ENCODE measurements at places on chromosomes 4 and X. TPM values are rescaled to one million over a fixed set of nuclear protein-coding genes. Genes with fewer than 3 reads are reported as not detected.

DNA sequence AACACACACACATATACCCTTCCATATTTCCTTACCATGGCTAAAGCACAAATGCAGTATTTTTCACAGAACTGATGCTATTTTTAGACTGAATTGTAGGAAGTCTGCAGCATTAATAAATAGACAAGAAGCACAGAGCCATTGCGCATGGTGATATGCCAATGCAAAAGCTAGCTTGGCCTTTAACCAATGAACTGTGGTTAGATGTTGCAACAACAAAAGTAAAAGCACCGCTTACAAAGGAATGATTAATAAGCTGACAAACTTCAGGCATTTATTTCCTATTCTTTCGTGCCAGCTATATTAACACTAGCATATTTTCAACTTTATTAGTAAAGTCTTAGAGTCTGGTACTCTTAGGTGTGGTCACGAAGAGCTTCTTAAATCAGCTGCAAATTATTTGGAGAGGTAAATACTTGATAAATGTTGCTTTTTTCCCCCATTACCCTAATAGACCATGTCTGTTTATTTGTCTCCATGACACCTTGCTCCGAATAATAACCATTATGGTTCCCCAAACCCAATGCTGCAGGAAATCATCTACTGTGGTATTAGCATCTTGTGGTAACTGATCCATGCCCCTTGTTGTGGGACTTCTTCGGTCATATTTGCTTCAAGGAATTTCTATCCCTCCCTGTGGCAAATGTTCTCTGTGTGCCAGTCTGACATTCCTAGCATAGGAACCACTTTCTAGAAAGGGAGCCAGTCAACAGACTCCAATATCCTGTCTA lies 306.1 kb upstream of the TAPT1 start:
- DNase-seq = no peak

Gene TEX13B
- total RNA-seq = not detected

Gene TRAM1L1
- not detected for total RNA-seq

GRCh38 chrX:75301060-75301459 lies 27.2 kb downstream of the UPRT start:
- DNase-seq = no peak

DNA sequence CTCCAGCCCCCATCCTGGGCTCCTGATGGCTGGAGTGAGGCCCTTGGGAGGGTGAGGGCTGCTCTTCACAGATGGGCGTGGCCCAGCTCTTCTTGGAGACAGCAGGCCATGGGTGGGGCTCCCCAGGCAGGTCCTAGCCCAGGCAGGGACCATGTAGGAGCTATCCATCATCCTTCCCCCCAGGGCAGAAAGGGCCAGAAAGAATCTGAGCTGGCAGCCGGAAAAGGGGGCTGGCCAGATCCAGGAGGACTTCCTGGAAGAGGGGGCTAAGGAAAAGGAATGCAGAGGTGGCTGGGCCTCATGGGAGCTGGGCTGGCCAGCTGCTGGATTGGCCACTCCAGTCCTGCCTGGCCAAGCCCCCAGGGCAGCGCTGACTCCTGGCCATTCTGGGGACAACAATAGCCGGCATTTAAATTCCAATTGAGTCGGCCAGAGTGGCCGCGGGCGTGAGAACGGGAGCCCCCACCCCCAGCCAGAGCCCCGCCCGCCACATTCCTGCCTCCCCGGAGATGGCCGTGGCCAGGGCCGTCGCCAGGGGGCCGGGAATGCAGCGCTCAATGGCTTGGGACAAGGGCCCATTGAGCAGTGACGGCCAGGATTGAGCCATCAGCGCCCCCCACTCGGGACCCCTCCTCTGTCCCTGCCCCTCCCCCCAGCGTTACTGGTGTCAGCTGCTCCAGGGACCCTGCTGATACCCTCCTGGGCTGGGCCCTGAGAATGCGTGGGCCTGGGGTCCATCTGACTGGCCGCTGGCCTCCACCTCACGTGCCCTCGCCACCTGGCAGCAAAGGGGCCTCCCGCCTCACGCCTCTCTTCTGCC lies 15.1 kb upstream of the FGFR3 start:
- no peak for DNase-seq

DNA sequence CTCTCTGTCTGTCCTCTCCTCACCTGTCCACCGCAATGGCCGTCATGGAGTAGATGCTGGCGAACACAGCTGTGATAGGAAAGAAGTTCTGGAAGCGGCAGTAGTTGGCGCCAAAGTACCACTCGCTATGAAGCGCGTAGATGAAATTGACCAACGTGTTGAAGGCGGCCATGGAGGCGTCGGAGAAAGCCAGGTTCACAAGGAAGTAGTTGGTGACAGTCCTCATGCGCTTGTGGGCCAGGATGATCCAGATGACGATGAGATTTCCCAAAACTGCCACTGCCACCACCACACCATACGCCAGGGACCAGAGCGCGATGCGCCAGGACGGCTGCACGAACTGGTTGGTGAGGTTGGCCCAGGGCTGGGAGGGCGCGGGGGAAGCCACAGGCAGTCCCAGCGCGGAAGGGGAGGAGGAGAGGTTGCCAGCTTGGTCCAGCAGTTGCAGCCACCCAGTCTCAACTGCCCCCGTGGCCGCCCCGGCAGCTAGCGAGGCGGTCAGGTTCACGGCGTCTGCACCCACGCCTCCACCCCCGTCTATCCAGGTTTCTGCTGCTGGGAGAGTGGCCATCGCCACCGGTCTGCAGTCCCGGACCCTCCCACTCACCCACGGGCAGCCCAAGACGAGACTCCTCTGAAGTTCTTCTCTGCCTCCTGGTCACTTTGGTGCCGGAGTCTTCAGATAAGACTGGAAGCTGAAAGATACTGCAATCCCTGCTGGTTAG lies 518 bp downstream of the TACR3 start:
- DNase-seq = no peak

Gene ANKRD50
- total RNA-seq = 0.48 TPM

Gene MID1
- total RNA-seq = 0.28 TPM

- no peak for DNase-seq
These were observed 18.7 kb upstream of the WDR1 start for GRCh38 chr4:10135260-10135659.

- DNase-seq = no peak
These were observed 85.3 kb downstream of the GATB start for GRCh38 chr4:151675411-151675971.

Gene KIAA1210
- not detected for total RNA-seq

GRCh38 chr4:38152721-38153386 lies 192.7 kb downstream of the PTTG2 start:
- DNase-seq = no peak
